ENCODE measurements at places on chromosomes 7 and 10.
A peak's percentile ranks its signal among the peaks of the same experiment; 100 is the strongest.

GRCh38 chr10:15725603-15726002 lies 5.9 kb upstream of the ITGA8 start:
- DNase-seq, result peak; percentile 15

- no peak for DNase-seq
These were observed 64.9 kb downstream of the CUL1 start for GRCh38 chr7:148763622-148764021.

GRCh38 chr7:50730446-50731400 lies 52.0 kb downstream of the GRB10 start:
- DNase-seq, result peak; percentile 17

DNA sequence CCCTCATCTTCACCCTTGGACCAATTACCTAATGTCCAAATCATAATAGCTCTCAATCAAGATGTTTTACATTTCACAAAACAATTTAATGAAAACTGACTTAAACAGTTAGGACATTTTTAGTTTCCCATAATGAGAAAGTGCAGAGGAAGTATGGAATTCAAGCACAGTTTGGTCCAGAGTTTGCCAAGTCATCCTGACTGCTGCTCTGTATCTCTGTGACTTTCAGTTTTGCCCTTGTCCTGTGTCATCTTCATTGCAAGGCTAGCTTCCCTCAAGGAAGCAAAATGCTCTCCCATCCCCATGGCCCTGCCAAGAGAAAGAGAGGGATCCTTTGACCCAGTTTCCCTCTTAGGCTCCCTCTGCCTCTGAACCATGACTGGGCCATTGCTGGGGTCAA lies 7.9 kb upstream of the PLEKHS1 start:
- no peak for DNase-seq

DNA sequence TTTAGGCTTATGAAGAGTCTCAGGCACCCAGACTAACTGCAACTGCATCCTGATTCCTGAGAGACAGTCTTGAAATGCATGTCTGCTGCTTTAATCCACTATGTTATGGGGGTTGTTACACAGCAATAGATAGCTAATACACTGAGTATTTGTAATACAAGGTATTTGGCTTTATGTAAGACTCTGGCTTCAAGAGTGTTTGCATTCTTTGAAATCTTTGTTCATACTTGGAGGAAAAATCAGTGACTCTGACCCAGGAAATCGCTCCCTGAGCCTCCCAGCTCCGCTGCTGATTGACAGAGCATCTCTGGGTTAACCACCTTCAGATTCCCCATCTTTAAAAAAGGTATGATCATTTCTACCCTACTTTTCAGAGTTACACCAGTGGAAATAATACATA lies 133.9 kb downstream of the MTPAP start:
- no peak for DNase-seq

GRCh38 chr7:132614428-132615318 lies 38.4 kb upstream of the PLXNA4 start:
- no peak for DNase-seq

DNA sequence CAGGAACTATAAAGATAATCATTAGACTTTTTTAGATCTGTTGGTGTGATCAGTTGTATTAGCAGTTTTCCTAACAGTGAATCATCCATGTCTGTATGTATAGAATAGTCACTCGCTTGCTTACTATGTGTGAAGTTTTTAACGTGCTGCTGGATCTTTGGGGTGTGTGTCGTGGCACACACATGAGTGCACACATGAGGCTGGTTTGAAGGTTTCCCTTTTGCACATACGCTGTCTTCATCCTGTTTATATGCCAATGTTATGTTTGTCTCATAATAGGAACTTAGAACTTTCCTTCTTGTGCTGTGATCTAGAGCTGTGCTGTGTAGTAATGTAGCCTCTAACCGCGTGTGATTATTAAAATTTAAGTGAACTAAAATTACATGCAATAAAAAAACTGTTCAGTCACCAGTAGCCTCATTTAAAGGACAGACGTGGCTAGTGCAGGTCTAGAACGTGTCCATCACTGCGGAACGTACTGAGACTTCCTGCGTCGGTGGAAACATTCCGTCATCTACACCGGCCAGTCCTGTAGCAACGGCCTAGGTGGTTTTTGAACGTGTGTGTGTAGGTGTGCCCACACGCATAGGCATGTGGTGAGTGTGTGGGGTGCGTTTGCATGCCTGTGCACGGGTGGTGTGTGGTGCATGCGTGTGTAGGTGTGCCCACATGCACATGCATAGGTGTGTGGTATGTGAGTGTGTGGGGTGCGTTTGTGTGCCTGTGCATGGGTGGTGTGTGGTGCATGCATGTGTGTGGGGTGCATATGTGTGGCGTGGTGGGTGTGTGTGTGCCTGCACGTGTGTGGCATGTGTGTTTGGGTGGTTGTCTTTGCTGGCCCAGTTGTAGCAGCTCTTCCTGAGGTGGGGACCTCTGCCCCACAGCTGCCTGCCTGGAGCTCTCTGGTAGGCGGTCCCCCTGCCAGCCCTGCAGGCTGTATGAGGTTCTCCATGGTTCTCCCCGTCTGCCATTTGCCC lies 56.6 kb downstream of the INPP5A start:
- DNase-seq, result no peak

GRCh38 chr10:2686691-2687090 lies 380.7 kb upstream of the PFKP start:
- DNase-seq, result no peak

- DNase-seq, result peak; percentile 51
These were observed 622 bp downstream of the CPEB3 start for GRCh38 chr10:92290076-92290836.

DNA sequence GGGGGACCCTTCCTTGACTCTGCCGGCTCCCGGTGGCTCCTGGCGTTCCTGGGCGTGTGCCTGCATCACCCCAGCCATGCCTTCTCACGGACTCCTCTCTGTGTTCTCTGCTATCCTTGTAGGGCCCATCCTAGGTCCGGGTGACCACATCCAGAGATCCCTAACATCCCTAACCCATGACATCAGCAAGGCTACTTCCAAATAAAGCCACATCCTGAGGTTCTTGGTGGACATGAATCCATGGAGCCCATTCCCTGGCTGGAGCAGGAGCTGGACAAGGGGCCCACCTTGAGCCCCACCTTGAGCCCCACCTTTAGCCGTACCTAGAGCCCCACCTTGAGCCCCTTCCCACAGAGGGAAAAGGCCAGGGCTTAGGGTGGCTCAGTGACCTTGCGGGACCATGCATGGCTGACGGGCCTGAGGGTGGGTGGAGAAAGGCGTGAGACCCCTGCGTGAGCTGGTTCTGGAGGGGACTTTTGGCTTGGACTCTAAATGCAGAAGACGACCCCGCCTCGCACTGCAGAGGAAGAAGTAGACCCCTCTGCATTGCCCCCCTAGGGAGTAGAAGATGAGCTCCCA lies 58.5 kb upstream of the INPP5A start:
- no peak for DNase-seq

DNA sequence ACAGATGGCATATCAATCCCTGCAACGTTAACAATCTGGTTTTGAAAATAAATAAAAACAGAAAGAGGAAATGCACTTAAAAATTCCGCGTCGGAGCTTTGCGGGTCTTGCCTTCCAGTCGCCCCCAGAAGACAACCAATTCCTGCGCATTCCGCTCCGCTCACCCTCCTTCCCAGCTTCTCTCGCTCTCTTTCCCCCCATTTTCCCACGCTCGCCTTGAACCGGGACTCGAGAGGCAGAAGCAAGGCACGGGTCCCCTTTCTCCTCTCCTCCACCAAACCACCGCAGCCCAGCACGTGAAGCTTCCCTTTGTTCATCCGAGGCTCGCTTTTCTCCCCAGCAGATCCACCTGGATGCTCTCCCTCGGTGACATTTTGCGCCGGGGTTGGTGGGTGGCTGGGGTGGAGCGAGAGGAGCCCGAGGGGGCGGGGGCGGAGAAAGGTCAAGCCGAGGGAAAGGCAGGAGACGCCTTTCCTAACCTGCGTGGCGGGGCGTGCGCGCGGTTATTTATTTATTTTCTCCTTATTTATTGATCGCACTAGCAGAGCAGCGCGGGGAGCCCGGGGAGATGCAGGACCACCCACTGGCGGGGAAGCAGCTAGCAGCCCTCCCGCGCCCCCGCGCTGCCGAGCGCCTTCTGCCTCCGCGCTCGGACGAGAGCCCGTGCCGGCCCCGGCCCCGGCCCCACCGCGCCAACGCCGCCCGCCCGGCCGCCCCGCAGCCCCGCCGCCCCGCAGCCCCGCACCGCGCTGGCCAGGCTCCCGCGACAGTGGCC lies at the start of gene KCND2:
Gene KCND2 (plus strand): TSS at position 475 of the 775 bp plus-strand sequence.
- DNase-seq, result no peak

DNA sequence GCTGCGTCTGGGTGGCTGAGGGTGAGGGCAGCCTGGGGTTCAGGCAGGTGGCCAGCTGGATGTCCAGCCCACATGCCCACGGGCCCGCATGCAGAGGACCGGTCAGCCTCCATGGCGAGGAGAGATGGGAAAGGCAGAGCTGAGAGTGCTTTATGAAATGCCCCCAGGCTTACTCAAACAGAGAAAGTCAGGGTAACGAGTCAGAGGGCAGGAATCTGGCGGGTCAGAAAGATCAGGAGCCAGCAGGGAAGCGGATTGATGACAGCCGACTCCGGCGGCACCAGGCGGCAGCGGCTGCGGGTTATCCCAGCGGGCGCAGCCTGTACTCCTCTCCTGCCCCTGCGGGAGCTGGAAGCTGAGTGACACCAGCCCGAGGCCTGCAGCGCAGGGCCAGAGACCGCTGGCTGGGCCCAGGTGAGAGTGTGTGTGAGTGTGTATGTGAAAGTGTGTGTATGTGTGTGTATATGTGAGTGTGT lies 13.4 kb downstream of the SLC13A4 start:
- DNase-seq, result peak; percentile 79

GRCh38 chr10:34031400-34031799 lies 696.9 kb upstream of the NRP1 start:
- no peak for DNase-seq

GRCh38 chr10:78820007-78820362 lies 248.8 kb upstream of the ZMIZ1 start:
- DNase-seq, result no peak

DNA sequence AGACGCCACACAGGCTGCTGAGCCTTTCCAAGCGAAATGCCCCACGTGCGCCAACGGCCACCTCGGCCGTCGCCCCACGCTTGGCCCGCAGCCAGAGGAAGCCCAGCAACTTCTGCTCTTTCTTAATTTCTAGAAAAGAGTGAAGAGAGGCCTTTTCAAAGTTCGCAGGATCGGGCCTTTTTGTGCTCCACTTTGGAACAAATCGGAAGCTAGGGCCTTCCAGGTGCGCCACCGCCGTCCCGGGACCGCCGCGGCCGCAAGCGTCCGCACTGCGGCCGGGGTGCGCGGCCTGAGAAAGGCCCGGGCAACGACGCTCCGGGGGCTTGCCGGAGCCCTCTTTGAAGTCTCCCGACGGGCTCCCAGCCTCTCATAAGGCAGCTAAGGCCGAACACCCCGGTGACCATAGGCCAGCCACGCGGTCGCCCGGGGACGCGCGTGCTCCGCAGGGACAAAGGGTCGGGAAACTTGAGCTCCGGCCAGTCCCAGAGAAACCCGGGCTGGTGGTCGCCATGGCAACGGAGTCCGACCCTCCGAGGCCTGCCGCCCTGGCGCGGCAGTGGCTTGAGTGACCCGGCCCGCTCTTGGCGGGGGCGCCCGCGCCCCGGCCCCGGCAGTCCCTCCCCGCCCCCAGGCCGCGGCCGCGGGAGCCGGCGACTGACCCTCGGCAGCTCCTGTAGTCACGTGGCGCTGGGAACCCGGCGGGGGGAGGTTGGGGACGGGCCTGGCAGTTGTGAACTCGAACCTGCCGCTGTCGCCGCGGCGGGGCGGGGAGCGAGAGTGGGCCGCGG lies at the start of gene REPIN1:
Gene REPIN1 (plus strand): TSS at position 727 of the 788 bp plus-strand sequence. CDS start 890 bp downstream, outside the sequence.
- DNase-seq, result peak; percentile 58

GRCh38 chr7:142356166-142356565 lies 98.3 kb upstream of the PRSS58 start:
- DNase-seq, result no peak

DNA sequence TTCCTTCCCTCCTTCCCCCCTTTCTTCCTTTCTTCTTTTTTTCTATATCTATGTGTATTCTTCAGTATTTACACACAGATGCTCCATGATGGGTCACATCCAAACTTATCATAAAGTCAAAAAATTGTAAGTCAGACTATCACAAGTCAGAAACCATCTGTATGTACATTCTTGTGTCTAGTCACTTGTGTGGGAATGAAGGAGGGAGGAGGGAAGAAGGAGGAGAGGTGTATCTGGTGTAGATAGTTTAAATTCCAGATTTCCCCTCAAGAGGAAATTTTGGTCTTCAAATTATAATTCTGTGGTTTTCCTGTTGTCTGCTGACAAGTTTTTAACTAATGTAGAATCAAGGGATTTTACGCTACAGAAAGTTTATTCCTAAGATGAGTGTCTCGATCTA lies 287.2 kb downstream of the ETV1 start:
- DNase-seq, result no peak

GRCh38 chr7:133040674-133041073 lies 41.2 kb downstream of the CHCHD3 start:
- DNase-seq, result no peak

DNA sequence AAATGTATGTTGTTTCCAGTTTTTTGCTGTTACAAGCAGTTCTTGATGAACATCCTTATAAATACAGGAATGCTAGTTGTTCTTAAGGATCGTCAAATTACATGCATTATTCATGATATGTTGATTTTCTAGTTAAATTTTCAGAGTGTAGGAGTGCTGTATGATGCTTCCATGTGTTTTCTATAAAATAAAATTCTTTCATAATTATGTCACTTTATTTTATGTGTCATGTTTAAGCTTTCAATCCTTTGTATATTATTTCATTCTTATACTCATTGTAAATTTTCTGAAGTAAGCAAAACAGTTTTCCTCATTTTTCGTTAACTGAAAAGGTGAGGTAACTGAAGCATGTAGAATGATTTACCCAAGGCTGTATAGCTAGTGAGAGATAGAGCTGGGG lies 16.8 kb upstream of the MYPN start:
- no peak for DNase-seq

DNA sequence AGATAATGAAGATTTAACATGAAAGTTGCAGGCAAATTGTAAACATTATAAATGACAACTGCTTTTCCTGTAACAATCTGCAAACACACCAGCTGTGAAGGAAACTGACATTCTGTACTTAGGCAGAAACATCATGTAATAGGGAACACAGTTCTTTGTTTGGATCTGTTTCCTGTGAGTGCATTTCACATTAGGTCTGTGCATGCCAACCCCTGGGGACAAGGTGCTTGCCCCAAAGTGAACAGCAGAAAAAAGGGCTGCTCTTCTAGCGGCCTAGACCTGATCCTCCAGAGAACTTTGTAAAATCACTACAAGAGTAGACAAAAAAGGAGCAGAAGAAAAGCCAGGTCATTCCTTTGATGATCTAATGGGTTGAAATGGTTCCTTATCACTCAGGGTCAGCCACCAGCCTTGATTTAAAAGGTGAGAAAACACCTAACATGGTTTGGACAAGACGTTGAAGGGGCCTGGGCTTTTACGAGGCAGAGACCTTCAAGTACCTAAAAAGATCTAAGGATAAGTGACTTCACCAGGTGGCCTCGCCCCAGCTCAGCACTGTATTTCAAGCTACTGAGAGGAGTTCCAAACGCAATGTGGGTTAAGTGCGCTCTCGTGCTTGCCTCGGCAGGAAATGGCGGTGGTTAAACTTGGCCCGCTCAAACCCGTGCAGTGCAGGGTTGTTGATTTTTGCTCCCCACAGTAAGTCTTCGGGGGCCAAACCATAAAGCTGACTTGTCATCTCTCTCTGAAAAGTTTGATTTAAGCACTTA lies 249.7 kb downstream of the CREB5 start:
- DNase-seq, result no peak
